KG1 (cell line): ENCODE measurements at places on chromosomes 4 and X.

- peak; percentile 50 for DNase-seq
These were observed 1.5 kb upstream of the DDX3X start for GRCh38 chrX:41332408-41333002.

GRCh38 chr4:6556263-6556662, 18.7 kb upstream of the MAN2B2 start:
- DNase-seq: no peak

GRCh38 chr4:60989141-60989540, 211.0 kb upstream of the ADGRL3 start:
- DNase-seq: no peak

DNA sequence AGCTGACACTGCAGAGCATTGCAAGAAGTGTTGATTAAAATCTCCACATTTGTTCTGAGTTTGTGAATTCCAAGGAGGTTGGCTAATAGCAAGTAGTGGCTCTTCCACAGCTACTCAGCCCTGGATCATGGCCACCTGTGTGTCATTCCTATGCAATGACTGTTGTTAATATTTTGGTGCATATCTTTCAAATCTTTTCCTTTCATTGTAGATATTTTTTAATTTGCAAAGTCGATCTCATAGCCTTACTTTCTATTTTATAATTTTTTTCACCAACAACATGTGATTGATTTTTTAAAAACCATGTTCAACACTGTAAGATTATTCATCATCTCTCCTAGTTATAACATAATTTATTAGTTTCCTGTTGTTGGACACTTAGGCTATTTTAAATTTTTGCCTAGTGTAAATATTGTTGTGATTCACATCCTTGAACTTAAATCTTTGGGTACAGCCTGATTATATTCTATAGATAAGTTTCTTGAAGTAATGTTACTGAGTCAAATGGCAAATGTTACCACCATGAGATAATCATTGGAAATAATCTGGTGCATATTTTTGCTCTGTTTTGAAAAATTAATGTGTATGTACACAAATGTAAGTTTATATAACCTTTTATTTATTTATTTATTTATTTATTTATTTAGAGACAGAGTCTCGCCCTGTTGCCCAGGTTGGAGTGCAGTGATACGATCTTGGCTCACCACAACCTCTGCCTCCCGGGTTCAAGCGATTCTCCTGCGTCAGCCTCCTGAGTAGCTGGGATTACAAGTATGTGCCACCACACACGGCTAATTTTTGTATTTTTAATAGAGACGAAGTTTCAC, 17.1 kb upstream of the ARHGAP10 start:
- no peak for DNase-seq

- DNase-seq: no peak
These were observed 71.3 kb upstream of the ACSL1 start for GRCh38 chr4:184896868-184897715.

- no peak for DNase-seq
These were observed 391.2 kb downstream of the ANKRD50 start for GRCh38 chr4:124321364-124321763.

DNA sequence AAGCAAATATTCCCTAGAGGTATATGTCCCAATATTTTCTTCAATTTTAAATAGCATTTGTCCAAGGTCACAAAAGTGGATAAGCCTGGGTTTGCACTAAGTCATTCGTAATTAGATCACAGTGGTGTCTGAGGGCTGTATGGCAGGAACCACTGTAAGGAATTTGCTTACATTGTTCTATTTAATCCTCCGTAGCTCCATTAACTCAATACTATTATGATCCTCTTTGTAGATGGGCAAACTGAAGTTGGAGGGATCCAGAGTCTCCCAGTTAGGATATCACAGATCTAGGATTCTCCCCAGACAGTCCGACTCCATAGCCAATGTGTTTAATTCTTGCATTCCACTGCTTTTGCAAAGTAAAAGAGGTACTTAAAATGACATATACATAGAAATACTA, 242.7 kb upstream of the DCAF8L1 start:
- no peak for DNase-seq

DNA sequence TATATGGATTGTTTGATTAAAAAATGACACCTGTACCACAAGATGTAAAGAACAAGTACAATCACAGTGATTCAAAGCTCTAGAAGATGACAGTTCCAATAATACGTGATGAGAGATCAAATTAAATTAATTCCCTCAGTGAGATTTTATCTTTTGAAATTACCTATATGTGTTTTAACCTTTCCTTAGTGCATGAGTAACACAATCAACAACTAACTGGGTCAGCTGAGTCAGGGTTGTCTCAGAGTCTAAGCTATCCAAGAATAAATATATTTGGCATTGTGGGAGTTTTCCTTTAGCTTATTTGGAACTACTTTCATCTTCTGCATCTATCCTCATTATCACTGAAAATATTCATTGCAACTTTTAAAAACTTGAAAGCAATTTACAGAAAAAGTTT, 162.8 kb downstream of the WDFY3 start:
- DNase-seq: no peak
